ENCODE measurements at places on chromosomes 4 and X.

DNA sequence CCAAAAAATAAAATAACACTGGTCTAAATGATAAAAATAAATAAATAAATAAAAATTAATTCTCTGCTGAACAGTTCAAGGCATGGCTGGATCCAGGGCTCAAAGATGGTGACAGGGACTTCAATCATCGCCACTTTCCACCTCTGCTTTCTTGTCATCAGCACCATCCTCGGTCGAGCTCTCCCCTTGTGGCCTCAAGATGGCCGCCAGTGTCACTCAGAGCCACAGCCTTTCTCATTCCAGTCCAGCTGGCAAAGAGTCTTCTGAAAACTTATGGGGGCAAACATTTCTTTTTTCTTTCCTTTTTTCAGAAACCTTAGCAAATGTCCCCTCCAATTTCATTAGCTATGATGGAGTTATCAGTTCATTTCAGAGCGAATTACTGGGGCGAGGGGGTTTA is 119.5 kb downstream of the RAB28 start:
- DNase-seq: no peak

DNA sequence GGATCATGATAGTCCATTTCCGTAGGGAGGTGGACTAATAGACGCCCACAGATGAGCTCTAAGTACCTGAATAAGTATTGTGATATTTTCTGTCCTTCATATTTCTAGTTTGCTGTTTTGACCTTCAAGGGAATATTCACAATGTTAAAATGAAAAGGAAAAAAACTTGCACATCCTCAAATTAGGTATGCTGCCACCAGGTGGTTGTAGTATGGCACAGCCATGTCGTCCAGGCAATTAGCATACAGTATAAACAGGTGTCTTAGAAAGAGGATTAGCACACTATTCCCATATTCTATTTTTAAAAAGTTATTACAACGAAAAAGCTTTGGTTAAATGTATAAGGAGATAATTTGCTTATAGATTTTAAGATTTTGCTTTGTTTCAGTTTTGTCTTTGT is 802.0 kb downstream of the RPA4 start:
- DNase-seq: no peak

GRCh38 chr4:151296227-151296626 is 19.3 kb downstream of the PRSS48 start:
- DNase-seq: no peak

- no peak for DNase-seq
These were observed 25.8 kb upstream of the RPL39 start for GRCh38 chrX:119817130-119817690.

Data from sigmoid colon (tissue), 7 donors.